Amniotic stem cell (primary cell): ENCODE measurements at places on chromosomes 16 and 17.
A peak's percentile ranks its signal among the peaks of the same experiment; 100 is the strongest.

DNA sequence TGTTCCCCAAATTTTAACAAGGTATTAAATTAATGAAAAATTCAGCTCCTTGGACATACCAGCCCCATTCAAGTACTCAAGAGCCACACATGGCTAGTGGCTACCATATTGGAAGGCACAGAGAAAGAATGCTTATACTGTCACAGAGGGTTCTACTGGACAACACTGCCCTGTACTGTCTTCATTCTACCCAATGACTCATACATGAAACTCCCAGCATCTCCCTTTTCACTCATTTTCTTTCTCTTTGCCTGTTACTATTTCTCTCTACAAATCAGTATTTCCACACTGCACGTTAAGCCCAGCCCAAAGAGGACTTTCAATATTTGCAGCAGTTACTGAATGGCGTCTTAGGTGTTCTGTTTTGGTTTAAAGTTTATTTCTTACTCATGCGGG lies 72.1 kb upstream of the RCVRN start:
- DNase-seq: no peak

DNA sequence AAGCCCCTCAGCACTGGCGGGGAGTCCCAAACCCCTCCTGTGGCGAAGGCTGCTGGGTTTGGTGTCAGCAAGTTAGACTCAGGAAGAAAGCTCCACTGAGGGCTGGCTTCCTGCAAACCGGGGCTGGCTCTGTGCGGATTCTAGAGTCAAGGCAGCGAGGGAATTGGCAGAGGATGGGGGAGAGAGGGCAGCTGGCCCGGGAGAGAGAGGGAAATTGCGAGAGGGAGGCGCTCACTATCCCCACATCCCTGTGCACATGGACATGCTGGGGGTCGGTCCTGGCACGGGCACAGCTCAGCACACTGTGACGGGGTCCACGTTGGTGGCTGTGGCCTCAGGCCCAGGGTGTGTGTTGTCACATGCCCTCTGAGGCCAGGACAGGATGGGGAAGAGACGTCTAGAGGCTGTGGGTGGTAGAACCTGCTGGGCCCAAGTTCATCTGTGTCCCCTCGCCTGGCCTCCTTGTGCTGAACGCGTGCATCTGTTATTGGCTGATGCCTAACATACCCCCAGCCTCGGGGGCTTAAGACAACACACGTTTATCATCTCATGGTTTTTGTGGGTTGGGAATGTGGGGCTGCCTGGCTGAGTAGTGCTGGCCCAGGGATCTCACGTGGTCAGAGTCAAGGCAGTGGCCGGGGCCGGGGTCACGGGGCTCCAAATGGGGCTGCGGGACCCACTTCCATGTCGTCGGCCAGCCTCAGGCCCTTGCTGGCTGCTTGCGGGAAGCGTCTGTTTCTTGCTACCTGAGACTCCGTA lies 16.7 kb upstream of the JPH3 start:
- no peak for DNase-seq

DNA sequence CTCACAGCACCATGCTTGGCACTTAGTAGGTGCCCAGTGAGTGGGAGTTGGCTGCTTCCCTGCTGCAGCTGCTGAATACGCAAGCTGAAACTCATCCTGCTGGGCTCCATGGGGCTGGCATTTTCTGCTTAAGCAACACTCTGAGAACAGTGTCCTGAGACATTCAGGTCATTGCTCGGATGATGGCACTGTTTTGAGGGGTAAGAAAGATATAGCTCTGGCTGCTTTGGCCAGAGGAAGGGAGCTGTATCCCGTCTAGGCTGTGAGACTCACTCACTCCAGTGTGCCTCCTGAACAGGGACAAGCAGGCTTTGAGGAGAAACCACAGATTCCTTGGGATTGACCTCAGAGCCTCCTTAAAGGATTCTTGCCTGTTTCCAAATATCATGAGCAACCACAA lies 120.5 kb downstream of the CLEC16A start:
- DNase-seq: no peak

- DNase-seq: no peak
Observed at GRCh38 chr16:22278441-22279230, 18.6 kb upstream of the POLR3E start.

- DNase-seq: no peak
Observed at GRCh38 chr17:64075913-64076312, 54.0 kb downstream of the ERN1 start.

DNA sequence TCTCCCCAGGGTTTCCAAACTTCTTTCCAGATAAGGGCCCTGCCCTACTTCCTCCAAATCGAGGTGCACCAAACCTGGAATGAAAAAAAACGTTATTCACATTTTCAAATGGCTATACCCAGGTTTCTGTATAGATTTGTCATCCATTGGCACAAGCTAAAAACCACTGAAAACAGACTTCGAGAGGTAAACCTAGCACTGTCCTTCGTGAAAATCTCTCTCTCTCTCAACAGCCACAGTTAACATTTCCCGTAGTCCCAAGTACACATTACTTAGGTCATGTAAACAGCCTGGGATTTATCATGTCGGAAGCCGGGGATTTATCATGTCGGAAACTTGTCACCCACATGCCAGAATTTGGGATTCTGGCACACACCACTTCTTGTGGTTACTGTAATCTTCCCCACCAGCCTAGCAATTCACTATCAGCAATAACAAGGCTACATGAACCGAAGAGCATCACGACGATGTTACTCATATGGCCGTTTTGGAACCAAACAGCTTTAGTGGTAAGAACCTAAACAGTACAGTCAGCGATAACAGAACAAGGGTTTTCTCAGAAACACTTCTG lies 1.2 kb downstream of the DDX5 start:
- no peak for DNase-seq

GRCh38 chr17:35923609-35924114 lies 6.9 kb downstream of the RDM1 start:
- DNase-seq: no peak

GRCh38 chr16:56608876-56609462 lies 585 bp downstream of the MT2A start:
- DNase-seq: no peak

DNA sequence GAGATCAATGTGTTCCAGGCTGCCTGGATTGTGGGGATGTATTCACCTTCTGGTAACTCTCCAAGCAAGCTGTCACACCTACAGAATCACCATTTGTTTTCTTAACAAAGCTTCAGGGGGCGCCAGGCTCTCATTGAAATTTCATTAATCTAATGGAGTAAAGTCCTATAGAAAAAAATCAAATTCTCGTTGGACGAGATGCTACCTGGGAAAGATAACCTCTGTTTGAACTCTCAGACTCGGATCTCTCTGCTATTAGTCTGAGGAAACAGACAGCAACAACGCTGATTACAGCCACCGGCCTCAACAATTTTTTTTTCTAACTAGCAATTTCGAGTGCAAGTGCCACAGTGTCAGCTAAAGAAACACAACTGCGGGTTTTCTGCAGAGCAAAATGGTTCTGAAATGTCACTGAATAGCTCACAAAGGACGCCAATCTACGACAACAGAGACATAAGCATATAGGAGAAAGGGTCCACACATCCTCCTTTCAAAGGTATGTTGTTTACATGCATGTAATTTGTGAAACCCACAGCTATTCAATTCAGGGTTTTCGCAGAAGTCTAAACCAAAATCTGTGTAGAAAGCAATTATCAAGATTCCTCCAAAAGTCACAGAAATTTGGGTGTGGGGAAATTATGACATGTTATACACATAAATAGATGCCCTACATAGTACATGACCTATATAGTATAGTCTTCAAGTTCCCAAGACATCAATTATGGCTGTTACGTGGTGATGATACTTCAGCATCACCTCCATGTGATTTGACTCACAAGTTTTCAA lies 135.8 kb downstream of the SKAP1 start:
- no peak for DNase-seq

- DNase-seq: peak; percentile 27
Observed at GRCh38 chr17:3892095-3892998, 506 bp downstream of the CAMKK1 start.

DNA sequence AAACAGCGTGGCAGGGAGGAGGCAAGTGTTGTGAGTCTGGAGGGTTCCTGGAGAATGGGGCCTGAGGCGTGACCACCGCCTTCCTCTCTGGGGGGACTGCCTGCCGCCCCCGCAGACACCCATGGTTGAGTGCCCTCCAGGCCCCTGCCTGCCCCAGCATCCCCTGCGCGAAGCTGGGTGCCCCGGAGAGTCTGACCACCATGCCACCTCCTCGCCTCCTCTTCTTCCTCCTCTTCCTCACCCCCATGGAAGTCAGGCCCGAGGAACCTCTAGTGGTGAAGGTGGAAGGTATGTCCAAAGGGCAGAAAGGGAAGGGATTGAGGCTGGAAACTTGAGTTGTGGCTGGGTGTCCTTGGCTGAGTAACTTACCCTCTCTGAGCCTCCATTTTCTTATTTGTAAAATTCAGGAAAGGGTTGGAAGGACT lies at the start of gene CD19:
TSS of gene CD19 (plus strand) at position 171 of the 425 bp plus-strand sequence. CDS start at position 201, 30 bp downstream.
- DNase-seq: no peak

GRCh38 chr16:48537909-48538745 lies 71.9 kb downstream of the N4BP1 start:
- DNase-seq: no peak

- DNase-seq: no peak
Observed at GRCh38 chr16:2841606-2842339, 11.7 kb downstream of the ZG16B start.

DNA sequence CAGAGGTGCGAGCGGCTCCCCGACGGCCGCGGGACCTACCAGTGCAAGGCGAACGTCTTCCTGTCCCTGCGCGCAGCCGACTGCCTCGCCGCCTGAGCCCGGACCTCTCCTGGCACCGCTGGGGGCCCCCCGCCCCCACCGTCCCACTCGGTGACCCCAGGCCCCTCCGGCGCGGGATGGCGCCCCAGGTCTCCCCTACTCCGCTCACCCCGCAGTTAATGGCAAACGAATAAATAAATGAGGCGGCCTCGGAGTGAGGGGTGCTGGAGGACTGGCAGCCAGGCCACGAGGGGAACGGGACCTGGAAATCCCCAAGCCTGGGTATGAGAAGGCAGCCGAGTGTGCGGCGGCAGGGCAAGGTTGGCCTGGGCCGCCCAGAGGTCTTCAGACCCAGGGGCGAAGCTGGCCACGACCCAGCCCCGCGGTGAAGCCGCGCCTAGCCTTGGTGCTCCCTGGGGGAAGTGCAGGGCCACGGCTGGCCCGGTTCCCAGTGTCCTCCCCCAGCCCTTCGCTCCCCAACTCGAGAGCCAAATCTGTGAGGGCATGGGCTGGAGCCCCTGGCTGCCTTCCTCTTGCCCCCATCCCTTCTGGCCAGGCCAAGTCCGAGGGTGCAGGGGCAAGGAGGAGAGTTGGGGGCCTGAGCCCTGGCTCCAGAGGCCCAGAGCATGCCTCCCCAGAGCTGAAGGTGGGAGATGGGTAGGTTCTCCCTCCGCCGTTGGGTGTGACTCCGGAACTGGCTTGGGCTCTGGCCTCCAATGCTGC lies 796 bp downstream of the NPB start:
- no peak for DNase-seq

- no peak for DNase-seq
Observed at GRCh38 chr16:11550791-11551498, 35.8 kb downstream of the LITAF start.
